ENCODE measurements at places on chromosomes 12 and 14.

- no peak for DNase-seq
Observed at GRCh38 chr12:51855586-51856428, 7.3 kb upstream of the FIGNL2 start.

DNA sequence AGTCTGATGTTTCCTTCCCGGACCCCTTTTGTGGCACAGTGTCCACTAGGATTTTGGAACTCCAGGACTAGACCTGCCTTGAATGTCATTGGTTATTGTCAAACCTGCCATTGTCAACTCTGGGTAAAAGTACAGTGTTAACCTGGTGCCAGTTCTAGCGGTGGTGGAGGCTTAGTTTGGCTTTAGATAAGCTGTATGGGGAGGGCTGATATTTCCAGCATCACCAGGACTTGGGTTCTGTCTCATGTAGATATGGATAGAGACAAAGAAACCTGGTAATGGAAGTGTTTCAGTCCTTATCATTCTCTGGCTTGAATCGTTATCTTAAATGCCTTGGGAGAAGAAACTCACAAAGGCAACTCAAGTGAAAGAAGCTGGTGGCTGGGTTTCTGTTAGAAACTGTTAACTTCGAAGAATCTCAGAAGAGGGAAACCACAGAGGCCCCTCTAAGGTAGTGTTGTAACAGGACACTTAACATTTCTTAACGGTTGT, 10.6 kb downstream of the CHST11 start:
- DNase-seq, result no peak

DNA sequence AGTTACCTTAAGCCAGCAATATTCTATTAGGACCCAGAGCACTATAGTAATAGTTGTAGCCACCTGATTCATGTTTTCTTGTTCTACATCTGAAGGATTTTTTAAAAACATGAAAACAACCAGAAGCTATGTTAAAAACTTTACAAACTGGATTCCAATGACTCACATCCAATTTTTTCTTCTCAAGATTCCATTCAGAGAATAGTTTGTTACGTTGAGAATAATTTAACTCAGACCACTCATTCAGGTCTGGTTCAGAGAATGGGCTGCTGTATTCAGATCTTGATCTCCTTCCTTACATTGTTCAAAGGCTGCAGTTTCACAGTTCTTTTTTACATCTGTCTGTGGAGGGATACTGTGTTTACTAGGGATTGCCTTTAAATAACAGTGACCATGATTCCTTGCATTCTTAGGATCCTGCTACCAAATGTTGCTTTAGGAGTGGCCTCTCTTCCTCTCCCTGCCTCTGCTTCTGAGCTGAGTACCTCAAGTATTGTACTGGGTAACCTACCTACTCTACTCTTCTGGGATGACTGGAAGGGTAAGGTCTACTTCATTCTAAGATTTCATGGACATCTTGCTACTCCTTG, 448.0 kb upstream of the FBXO33 start:
- no peak for DNase-seq

DNA sequence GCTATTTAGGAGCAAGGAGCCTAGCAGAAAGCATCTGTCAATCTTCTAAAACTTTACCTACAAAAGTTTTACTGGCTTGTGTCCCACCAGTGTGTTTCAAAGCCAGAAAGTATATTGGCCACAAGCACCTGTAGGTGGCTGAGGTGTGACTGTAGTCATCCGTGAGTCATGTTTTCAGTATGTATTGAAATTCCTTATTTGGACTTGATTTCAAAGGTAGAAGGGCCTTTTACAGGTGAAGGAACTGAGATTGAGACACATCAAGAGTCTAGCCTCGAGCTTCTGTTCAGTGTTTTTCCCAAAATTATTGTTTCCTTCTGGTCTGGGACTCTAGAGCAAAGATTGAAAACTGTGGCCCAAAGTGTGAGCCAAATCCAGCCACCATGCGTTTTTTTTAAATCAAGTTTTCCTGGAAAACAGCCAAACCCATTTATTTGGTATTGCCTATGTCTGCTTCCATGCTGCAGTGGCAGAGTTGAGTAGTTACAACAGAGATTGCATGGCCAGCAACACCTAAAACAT, 195.3 kb upstream of the BCL2L14 start:
- DNase-seq, result no peak

DNA sequence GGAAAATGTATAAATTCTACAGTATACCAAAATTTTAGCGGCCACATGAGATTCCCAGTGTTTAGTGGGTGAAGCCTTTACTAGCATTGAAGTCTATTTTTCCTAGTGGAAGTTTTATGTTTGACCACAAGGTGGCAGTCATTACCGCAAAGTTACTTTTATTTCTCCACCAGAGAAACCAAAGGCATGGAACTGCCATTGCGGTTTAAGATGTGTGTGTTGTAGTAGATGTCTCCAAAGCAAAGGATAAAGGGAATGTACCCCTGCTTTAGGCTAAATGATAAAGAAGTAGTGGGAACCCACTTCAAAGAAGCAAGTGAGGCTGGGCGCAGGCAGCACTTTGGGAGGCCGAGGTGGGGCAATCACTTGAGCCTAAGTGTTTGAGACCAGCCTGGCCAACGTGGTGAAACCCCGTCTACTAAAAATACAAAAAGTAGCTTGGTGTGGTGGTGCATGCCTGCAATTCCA, 140.5 kb downstream of the PRKCH start:
- DNase-seq, result no peak

- DNase-seq, result no peak
Observed at GRCh38 chr14:67643713-67644112, 24.0 kb downstream of the ARG2 start.

DNA sequence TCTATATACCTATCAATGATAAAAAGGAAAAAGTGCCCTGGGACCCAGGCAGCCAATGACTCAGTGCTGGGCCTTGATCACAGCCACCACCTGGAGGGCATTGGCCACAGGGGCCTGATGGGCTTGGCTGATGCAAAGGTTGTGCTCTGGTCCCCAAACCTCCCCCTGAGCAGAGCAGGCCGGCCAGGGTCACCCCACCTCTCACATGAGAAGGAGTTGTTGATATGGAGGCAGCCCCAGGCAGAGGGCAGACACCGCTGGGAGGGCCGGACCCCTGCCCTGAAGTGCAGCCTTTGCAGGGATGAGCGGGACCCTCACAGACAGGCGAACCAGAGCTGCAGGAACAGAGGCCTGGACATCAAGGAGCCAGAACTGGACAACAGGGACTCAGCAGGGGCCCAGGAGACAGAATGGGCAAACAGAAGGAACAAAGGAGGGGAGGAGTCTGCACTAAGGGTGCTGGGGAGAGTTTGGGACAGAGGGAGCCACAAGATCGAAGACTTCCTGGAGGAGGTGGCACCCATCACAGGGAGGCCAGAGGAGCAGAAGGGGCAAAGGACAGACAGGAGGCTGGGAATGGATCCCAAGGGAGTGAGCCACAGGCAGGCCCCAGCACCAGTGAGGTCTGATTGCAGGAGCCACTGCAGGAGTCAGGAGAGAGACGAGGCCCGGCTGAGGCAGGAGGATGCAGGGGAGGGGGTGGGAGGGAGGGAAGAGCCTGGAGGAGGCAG, 105.0 kb downstream of the TNFAIP2 start:
- DNase-seq, result no peak

DNA sequence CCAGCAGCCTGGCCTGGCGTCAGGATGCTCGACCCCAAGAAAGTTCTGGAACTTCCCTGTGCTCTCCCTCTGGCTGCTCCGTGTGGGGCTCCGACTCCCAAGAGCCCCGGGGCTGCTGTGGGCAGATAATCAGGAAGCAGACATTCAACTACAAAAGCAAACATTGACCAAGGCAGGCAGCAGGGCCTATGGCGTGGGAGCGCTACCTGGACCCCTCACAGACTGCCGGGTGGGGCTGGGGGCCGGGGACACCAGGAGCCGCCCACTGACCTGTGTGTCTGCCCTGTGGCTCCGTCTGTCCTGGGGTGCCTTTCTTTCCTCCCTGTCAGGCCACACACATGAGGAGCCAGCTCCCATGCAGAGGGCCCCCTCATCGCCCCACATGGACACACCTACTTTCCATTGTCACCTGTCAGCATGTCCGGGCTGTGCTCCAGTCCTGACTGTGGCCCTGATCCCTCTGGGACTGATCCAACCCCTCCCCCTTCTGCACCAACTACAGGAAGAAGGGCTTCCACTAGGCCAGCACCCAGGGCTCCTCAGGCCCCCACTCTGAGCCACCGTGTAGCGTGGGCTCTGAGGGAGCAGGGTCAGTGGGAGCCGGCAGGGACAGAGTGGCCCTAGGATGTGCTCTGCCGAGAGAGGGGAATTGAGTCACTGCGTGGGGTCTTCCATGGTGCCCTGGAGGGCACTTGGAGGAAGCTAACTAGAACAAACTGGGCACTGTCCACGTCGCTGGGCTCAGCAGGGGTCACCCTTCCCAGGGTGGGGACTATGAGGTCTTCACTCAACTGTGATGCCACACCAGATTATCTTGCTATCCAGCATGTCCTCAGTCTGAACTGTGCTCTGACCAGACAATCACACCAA, 215.4 kb upstream of the C14orf180 start:
- DNase-seq, result no peak

GRCh38 chr14:65817011-65817410, 404.5 kb downstream of the FUT8 start:
- DNase-seq, result no peak

GRCh38 chr14:22814373-22814772, 862 bp downstream of the SLC7A7 start:
- DNase-seq, result no peak

- DNase-seq, result no peak
Observed at GRCh38 chr14:101843665-101844064, 82.2 kb downstream of the PPP2R5C start.

GRCh38 chr12:28569698-28570411, 379.6 kb downstream of the CCDC91 start:
- DNase-seq, result no peak

GRCh38 chr14:21921453-21921852, 247.8 kb upstream of the OR4E1 start:
- no peak for DNase-seq

DNA sequence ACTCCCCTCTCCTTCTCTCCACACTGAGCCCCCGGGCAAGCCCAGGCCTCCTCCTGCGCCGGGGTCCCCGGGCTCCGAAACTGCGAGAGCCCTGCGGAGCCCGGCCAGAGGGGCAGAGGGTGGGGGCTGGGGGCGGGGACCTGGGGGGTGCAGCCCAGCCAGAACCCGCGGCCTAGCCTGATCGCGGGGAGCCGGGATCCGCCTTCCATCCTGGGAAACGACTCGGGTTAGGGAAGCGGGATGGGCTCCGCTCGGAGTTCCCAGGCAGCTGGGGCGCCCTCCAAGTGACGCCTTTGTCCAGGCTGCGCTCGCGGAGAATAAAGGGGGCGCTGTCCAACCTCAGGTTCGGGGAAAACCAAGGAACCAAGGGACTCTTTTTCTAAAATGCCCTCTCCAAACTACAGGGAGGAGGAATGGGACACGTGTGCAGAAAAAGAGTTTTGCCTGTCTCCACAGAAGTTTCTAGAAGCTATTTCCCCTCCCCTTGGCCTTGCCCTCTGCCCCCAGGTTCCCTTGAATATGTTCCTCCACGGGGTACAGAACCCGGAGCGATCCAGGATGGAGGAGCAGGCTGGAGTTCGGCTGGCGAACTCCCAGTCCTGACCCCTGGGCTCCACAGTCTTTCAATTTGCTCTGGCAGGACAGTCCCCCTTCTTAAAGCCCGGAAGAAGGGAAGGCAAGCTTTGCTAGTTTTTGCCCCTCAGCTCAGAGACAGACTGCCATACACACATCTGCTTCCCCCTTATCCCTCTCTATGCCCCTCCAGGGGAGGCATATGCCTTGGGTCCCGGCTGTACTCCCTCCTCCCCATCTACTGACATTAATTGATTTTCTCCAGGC, 13.9 kb downstream of the NKX2-1 start:
- DNase-seq, result no peak
